ENCODE measurements at places on chromosomes 7 and 10.

GRCh38 chr7:139886206-139886605 is 57.1 kb downstream of the TBXAS1 start:
- no peak for DNase-seq

- DNase-seq = no peak
Measured at GRCh38 chr7:117084286-117084685, 131.0 kb downstream of the ST7 start.

DNA sequence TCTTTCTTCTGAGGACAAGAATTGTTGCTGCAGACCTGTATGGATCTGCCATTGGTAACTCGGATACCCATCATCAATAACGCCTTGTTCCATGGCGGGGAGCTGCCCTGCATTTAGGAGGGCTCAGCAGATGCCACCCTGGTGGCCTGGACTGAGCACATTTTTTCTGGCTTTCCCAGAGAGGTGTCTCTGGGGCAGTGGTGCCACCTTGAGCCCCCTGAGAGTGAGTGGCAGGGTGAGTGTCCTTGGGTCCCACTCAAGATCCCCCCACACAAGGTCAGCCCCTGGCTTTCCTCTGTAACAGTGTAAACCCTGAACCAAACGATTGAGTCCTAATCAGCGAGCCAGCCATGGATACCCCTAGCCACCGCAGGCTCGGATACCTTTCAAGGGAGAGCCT is 258.6 kb downstream of the GLRX3 start:
- DNase-seq = no peak

- DNase-seq = no peak
Measured at GRCh38 chr7:107563081-107563774, 492 bp downstream of the COG5 start.

GRCh38 chr10:55820071-55820470 is 541.0 kb downstream of the ZWINT start:
- no peak for DNase-seq

- DNase-seq = no peak
Measured at GRCh38 chr7:156274557-156274956, 366.0 kb upstream of the RNF32 start.

- DNase-seq = no peak
Measured at GRCh38 chr7:134886353-134887057, 99.8 kb upstream of the AGBL3 start.

GRCh38 chr10:4102802-4103344 is 317.9 kb upstream of the KLF6 start:
- DNase-seq = no peak
